ENCODE measurements at places on chromosomes 2 and 18.

DNA sequence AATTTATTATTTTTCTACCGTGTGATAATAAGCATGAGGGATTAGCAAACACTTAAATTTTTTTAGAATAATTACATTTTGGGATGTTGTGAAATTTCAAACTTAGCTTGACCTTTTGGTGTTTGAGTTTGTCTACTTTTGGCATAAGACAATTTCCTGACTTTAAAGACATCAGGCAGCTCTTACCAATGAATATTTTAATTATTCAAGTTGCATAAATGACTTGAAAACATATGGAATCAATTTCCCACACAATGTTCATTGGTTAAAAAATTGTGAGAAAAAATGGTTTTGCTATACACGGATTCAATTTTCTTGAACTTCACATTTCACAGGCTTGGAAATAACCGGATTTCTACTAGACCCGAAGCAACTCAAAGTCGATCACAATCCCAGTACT lies 243.4 kb downstream of the IKZF2 start:
- no peak for DNase-seq

- no peak for DNase-seq
Observed at GRCh38 chr2:12486205-12487118, 230.3 kb upstream of the TRIB2 start.

- DNase-seq = no peak
Observed at GRCh38 chr2:217438821-217439220, 564.0 kb downstream of the TNS1 start.

DNA sequence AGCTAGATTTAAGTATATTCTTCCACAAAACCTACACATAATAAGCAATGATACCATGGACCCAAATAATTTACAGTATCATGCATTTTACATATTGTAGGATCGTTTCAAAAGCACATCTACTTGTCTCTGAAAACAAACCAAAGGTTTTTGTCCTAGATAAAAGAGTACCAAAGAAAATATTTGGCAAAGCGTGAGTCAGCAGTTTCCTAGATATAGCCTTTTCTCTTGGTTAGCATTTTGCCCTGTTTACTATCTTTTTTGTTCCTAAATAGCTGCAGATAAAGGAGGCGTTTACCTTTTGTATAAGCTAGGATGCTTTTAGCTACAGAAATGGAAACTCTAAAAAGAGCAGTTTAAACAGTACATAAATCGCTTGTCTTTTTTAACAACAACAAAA lies 305.8 kb upstream of the GULP1 start:
- no peak for DNase-seq

- DNase-seq = peak; percentile 45
Observed at GRCh38 chr18:51051105-51051712, 21.2 kb downstream of the SMAD4 start.

- no peak for DNase-seq
Observed at GRCh38 chr2:152693033-152693432, 24.2 kb downstream of the PRPF40A start.

DNA sequence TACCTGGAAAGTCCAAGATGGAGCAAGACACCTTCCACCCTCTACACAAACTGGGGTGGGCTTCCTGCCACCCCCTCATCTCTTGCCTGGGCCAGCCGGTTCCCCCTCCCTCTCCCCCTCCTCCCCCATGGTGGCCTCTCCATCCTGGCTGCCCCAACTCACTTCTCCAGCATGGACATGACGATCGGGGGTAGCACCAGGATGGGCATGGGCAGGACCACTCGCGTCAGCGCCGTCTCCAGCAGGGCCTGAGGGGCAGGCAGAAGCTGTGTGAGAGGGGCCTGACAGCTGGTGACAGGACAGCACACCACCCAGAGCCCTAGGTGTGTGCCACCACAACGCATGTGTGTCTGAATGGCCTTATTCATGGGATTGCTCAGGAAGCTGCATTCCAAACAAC lies 51.0 kb downstream of the EMX1 start:
- DNase-seq = no peak

GRCh38 chr2:33210626-33211025 lies 263.9 kb downstream of the LTBP1 start:
- DNase-seq = no peak

DNA sequence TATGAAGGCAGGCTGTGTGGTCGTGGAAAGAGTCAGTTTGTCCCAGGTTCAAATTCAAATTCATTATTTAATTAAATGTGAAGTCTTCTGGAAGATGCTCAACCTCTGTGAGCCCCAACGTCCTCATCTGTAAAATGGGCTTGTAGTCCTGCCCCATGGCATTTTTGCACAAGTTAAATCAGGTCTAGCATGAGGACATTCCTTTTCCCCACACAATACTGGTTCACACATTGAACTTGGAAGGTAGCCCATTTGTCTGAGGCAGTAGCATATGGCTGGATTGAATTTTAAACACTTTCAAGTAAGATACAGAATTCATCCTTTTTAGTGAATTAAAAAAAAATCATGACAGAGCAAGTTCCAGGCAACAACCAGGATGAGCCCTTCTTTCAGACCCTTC lies 665.4 kb upstream of the HS6ST1 start:
- no peak for DNase-seq

DNA sequence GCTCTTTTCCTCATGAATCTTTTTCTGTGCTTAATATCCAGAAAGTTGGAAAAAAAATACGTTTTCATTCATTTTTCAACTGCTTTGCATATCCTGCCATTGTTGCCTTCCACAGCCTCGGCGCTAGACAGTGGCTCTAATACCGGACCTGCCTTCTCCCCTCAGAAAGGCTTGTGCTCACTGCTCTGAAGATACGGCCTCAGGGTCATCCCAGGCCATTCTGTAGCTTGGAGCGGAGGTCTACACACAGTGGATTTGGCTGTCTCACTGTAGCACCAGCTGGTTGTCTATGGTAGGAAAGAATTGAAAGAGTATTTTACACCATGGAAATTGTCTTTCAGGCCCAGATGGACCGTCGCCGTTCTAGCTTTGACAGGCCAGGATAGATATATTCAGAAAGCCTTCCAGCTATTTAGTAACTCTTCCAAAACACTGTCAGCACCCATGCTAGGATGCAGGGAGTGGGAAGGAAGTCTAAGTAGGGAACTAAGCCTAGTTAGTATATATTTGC lies 242.0 kb downstream of the TMEM182 start:
- DNase-seq = no peak

DNA sequence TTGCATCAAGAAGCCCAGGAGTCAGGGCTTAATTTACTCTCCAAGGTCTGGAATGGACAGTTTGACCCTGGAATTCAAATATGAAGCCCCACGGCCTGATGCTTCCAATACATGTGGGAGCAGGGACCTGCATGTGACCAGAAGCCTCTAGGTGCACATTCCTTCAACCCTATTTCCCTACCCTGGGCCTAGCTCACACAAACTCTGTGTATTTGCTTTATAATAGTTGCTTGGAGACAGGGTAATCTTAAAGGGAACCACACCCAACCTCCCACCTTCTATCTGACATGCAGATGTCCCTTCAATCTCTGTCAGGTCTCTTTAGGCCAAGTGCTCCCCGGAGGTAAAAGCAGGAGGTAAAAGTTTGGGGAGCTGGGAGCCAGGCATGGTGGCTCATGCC lies 55.4 kb upstream of the PPP1CB start:
- no peak for DNase-seq

DNA sequence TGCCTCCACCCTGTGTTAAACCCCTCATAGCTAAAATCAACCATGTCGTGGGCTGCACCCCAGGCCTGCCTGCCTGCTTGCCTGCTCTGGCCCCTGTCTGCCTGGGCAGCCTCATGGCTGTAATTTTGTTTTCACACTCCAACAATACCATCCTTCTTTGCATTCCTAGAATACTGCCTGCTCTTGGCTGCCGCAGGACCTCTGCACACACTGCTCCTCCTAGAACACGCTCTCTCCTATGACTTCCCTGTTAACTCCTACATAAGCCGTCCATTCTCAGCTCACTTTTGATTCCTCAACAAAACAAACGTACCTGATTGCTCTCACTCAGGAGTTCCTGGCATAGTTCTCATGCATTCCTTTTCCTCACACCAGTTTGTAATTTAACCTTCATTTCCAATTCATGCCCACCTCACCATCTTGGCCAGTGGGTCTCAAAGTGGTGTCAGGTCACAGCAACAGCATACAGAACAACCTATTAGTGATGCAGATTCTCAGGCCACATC lies 2.5 kb downstream of the UXS1 start:
- DNase-seq = no peak

- no peak for DNase-seq
Observed at GRCh38 chr2:137896467-137896866, 67.8 kb upstream of the HNMT start.

- DNase-seq = peak; percentile 44
Observed at GRCh38 chr2:25740810-25741381, 67.5 kb upstream of the DTNB start.

- peak; percentile 40 for DNase-seq
Observed at GRCh38 chr2:74080346-74080745, 67.4 kb downstream of the BOLA3 start.

DNA sequence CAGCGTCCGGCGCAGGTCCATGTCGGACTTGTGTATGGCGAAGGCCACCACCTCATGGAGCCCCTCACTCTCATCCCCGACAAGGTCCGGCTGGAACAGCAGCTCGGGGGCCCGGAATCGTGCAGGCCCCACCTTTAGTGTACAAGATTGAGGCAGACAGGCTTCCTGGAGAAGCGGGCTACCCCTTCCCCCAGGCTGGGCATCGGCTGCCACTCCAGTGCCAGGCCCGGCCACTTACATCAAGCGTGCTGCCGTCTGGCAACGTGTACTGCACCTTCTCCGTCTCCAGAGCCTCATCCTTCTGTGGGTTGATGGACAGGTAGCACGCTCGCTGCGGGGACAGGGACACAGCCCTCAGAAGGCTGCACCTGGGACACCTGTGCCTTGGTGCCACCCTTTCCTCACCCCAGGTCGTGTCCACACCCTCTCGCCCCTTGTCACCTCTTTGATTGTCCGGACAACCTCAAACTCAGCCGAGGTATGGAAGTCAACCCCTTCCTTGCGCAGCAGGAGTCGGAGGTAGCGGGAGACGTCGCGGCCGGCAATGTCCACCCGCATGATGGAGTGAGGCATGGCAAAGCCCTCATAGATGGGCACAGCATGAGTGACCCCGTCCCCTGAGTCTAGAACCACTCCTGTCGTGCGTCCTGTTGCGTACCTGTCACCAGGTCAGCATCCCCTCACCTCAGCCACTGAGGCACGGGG lies 5.7 kb downstream of the ACTR1B start:
- no peak for DNase-seq

- no peak for DNase-seq
Observed at GRCh38 chr18:11581286-11581685, 28.1 kb upstream of the SLC35G4 start.

GRCh38 chr2:9838391-9838790 lies 4.9 kb upstream of the TAF1B start:
- DNase-seq = no peak

DNA sequence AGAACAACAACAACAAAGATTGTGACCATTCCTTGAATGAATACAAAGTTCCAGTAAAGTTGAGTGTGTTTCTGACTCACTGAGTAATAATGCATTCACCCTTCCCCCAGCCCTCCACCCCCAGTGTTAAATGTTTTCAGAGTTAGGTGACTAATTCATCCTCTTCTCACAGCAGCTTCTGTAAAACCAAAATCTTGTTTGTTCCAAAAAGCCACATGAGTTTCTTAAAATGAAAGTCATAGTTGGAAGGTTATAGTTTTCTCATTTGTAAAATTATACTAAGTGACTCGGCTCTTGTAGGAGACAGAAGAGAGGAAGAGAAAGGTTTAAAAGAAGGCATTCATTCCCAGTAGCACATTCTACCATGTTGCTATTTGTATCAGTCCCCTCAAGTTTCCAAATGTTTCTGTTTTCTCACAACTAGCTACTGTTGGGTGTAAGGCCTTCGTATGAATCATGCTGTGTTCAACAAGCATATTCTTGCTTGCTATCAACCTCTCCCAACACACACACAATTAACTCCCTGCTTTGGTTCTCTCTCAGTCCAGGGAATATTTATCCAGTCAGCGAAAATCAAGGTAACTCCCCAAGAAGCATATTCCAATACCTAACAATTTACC lies 75.3 kb downstream of the MBD2 start:
- DNase-seq = no peak

GRCh38 chr18:47809420-47809819 lies 121.0 kb downstream of the SMAD2 start:
- DNase-seq = no peak

DNA sequence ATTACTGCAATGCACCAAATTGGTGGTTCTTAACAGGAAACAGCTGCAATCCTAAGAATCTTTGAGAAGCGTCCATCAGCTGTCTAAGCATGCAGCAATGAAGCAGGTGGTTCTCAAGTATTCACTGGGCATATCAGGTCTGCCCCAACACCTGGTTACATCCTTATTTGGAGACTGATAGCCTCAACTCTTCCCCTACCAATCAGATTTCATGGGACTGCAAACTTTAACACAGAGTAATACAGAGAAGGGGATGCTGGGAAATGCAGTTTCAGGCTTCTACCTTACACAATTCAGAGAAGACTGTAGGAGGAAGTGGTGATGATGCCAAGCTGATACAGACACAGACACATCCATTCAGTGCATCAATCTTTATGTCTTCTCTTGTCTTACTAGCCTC lies 240.5 kb downstream of the BCL2 start:
- no peak for DNase-seq

DNA sequence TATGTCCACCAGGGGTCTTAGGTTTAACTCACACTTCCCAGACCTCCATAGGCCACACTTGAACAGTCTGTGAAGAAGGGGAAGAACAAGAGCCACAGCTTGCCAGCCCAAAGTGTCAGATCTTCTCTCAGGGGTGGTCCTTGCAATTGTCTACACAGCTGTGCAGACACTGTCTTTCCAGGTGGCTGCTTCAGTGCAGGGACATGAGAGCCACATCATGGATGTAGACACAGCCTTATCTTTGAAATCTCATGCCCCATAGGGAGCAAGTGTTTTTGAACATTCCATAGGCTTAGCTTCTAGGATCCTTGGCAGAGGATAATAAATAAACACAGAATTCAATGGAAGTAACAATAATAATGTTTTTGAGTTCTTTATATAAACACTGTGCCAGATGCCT lies 6.7 kb downstream of the ZNF407 start:
- DNase-seq = no peak

DNA sequence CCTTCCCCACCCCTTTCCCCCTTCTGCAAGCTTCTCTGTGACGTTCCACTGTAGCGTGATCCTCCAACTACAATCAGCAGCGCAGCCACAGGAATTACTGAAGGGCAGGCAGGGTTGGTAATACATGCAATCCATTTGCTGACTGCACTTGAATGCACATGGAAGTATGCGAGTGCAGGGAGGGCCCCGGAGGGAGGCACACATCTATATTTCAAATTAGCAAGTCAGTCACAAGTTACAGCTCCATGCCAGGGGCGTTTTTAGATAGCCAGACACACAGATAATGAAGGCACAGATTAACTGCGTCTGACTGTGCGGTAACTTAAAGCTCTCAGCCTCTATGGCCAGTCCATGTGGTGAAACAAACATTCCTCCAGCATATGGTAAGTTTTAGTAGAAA lies 209.2 kb upstream of the GATA6 start:
- DNase-seq = no peak

- no peak for DNase-seq
Observed at GRCh38 chr18:78330766-78331165, 648.9 kb upstream of the SALL3 start.

DNA sequence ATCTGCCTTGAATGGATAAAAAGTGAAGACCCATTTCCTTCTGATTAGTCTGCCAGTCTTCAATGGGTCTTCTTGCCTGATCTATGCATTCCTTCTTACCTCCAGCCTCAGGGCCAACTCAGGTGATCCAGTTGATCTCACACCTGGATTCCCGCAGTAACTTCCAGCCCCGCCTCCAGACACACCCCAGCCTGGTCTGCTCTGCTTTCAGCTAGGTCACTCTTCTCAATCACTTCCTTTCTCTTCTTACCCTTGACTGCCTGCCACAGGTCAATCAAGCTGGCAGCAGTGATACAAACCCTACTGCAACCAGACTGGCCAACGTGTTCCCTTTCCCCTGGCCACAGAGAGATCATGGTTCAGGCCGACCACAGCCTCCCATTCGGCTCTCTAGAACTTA lies 263.6 kb downstream of the ZNF516 start:
- DNase-seq = no peak

Measured in cerebellum (tissue), 4 donors.